ENCODE measurements at places on chromosomes 1 and 21. TPM values are rescaled to one million over a fixed set of nuclear protein-coding genes. Genes with fewer than 3 reads are reported as not detected.

Gene SPRR2A
- total RNA-seq: not detected

Gene NPPB
- total RNA-seq: not detected

Gene BATF3
- total RNA-seq: 44.9 TPM

Gene OR2M3
- total RNA-seq: not detected

Gene BECN2
- not detected for total RNA-seq

Gene VANGL2
- total RNA-seq: 1.1 TPM

Gene SLAMF8
- 0.08 TPM for total RNA-seq

Gene KRTAP10-12
- total RNA-seq: not detected

Gene SPRR3
- not detected for total RNA-seq

Gene DAB1
- total RNA-seq: not detected

Gene CFHR2
- total RNA-seq: not detected

Gene CDA
- total RNA-seq: not detected

Gene GPX7
- 2.6 TPM for total RNA-seq

Gene SLC35F3
- 8.6 TPM for total RNA-seq

Gene PTGS2
- not detected for total RNA-seq

Gene UBASH3A
- total RNA-seq: 0.28 TPM

Gene BTBD8
- total RNA-seq: 0.27 TPM

Gene RGS18
- total RNA-seq: not detected

Gene ZFP69B
- total RNA-seq: 4.4 TPM

Gene WNT4
- not detected for total RNA-seq

Gene MCL1
- 142 TPM for total RNA-seq

Gene DENND2D
- 164 TPM for total RNA-seq

Gene PCAT6
- 0.62 TPM for total RNA-seq

Gene NTMT2
- not detected for total RNA-seq

Gene GRHL3
- total RNA-seq: 0.51 TPM

Gene COL16A1
- 3.9 TPM for total RNA-seq
